Mucosa of descending colon (tissue), 3 donors: ENCODE measurements at places on chromosomes 7 and 10. TPM values are rescaled to one million over a fixed set of nuclear protein-coding genes. Genes with fewer than 3 reads are reported as not detected.

Gene PLEKHS1
- 6.5 TPM for total RNA-seq

Gene RBM17
- 100 TPM for total RNA-seq

Gene STEAP1
- 15.9 TPM for total RNA-seq

Gene RPEL1
- total RNA-seq = 0.13 TPM

Gene TAS2R4
- 2.1 TPM for total RNA-seq

DNA sequence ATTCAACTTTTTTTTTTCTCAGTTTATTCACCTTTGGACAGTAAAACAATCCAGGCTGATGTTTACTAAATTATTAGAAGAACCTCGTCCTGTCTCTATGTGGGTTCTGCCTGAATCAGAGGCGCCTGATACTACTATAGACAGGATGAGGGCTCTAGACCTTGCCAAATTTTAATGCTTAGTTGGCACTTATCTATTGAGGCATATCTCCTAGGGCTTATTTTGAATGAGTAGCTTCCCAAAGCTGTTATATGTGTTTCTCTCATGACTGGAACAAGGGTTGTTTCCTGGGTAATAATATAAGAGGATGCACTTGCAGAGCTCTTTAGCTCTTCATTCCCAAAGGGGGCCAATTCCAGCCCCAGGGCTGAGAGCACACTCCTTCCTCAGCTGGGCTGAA, 23.6 kb downstream of the HECW1 start:
- DNase-seq = no peak

- no peak for DNase-seq
Measured at GRCh38 chr7:151252961-151253711, 4.6 kb upstream of the SMARCD3 start.

DNA sequence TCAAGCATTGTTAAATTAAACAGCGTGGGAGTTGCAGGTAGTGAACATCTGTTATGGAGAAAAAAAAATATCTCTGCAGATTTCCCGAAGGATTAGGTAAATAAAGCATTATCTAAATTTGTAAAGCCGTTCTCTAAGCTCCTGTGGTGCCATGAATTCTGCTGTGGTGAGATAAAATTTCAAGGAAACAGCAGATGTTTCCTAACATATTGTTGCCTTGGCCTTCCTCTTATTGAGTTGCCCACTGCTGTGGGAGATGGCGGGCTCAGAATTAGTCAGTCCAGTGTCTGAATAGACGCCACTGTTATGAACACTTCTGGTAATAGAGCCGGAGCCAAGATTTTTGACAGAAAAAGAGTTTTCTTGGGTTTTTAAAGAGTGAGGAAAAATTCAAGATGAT, 82.6 kb upstream of the ELMO1 start:
- DNase-seq = no peak

DNA sequence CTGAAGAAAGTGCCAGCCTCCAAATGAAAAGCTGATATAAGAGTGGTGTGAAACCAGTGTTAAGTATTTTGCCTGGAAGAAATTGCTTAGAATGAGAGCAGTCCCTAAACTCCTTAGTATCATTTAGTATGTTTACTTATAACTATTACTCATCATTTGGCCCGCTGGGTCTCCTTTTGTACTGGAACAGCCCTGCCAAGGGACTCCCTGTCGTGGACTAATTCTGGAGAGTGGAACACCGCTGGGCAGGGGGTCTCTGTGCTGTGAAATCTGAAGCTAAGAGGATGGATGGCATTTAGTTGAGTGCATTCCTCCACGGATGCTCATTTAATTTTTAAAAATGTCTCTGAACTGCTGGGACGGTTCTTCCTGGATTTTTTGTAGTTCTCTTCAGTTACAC, 889.9 kb upstream of the C7orf33 start:
- no peak for DNase-seq

DNA sequence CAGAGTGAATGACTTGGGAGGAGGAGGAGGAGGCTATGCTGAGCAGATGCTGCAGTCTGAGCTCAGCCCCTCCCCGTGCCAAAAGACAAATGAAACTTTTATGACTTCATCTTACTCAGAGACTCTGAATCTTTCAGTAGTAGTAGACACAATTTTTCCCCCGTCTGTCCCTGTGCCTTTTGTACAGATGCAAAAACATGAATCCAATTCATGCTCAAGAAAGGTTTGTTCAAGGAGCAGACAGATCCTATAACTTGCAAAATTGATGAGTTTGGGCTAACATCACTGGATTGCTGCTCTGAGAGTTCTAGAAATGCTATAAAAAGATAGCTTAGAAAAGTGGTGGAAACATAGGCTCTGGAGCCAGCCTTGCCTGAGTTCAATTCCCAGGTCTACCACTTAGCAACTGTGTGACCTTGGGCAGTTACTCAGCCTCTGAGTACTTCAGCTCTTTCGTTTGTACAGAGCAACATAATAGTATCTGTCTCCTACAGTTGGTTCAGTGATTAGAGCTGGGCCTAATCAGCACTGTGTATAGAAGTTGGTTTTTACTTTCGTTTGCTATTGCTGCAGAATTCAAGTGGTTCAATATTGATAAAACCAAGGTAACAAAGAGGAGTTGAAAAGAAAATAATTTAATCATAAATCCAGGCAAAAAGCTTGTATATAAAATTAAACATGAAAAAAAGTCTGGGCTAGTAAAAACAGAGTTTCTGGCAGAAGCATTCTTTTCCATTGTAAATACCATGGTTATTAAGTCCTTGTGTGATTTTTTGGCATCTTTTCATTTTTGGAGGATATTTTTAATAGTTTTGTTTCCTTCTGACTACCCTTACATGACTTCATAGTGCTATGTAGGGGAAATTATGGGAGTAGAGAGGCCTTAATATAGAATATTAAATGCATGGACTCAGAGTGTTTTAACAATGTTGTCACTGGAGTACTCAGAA, 174.2 kb upstream of the ZNF32 start:
- DNase-seq = no peak

DNA sequence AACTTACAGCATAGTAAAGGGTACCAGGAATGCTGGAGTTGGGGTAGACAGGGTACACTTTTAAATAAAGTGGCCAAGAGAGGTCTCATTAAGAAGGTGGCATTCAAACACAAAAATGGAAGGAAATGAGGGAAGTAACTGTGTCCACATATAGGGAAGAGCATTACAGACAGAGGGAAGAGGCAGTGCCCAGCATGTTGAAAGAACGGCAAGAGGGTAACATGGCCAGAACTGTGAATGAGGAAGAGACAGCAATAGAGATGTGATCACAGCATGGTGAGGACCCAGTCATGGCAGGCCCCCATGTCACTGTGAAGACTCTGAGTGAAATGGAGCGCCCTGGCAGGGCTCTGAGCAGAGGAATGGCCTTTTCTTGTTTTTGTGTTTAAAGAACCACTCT, 35.1 kb upstream of the ZNRF2 start:
- no peak for DNase-seq

DNA sequence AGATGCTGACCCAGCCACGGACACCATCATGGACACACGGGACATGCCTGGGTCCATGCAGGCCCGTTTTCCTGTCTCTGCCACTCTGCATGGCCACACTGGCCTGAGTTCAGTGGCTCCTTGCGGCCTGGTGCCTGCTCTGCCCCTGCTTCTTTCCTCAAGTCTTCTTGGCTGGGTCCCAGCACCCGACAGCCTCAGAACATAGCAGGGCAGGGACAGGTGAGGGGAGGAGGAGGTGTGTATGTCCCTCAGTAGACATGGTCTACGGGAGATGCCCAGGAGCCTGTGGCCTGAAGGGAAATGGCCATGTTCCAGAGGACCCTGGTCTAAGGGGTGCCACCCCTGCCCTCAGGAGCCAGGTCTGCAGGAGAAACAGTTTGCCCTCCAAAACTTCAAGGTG, 2.2 kb upstream of the AQP1 start:
- no peak for DNase-seq

DNA sequence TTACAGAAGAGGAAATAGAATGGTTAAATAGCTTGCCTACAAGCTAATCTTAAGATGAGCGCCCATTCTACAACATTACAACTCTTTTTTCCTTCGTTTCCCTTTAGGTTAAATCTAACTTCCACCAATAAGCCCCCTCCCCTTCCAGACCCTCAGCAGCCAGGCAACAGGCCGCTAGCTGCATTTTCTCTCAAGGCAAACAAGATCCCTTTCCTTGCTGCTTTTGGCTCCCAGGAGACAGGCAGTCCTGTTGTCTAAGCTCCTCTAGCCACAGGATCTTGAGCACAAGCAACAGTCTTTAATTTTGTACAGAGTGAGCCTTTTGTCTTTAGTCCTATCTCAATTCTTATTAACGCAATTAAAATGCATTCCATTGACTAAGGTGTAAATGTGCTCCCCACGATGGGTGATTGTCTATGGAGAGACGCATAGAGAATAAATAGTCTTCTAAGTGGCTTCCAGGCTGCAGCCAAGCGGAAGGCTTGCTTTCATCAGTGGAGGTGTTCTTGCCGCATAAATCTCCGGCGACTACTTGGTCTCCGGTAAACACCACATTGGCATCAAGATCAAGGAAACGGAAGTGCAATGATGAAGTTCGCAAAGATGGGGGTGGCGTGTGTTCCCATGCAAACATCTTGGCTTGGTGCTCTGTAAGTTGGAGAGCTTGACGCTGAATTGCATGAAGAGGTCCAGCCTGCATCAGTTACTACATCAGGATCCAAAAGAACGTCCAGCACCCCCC, 181.9 kb upstream of the LYZL2 start:
- no peak for DNase-seq

- DNase-seq = no peak
Measured at GRCh38 chr7:95330204-95330960, 6.0 kb upstream of the PON1 start.

DNA sequence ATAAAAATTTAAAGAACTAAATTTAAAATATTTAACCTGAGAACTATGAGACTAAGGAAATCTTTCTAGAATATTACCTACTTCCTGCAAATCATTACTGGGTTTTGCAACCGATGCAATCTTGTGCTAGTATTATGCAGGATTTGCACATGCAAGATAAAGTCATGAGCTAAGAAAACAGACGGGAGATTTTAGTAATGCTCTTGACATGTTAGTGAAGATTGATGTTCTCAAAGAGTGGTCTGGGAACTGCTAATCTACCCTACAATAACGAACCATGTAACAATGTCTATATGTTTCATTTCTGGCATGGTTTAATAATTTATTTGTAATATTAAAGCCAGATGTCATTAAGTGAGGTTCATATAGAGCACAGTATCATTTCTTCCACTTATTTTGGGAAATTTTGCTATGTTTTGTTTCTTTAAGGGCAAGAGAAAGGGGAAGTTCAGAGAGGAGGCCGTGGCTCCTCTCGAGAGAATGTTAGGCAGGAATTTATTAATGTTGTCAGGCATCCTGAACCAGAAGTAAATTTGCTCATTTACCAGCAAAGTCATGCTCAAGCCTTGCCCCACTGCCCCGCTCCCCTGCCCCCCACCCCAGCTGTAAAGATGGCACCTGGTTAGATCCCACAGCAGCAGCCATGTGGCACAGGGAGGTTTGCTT, 22.8 kb downstream of the LRRC17 start:
- no peak for DNase-seq

GRCh38 chr7:33981226-33981625, 75.9 kb downstream of the BMPER start:
- DNase-seq = no peak

DNA sequence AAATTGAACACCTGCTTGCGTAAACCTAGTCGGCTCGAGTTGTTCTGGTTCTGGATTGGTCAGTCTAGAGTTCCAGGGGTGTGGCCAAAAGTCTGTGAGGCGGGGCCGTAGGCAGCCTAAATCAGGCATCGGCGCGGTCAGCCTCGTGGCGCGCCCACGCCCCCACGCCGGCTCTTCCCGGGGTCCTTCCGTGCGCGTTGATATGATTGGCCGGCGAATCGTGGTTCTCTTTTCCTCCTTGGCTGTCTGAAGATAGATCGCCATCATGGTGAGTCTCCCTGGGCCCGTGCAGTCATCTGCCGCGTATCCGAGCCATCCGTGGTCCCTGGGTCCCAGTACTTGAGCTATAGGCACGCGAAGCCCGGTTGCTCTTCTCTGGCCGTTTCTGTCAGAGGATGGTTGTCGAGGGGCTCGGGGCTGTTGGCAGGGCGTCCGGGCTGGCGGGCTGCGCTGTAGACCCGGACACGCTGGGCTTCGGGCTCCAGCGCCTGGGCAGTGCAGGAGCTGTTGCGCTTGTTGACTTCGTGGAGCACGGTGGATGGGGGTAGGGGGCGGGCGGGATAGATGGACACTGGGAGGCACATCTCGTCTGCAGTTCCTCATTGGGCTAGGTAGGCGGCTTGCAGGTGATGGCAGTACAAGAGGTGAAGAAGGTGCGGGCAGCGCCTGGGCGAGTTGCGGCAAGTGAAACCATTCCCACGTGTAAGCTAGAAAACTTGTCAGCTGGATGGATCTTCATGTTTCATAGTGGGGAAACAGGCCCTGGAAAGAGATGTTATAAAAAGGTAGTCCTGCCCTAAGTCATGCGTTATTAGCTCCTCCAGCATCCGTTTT, at the start of gene RPS24:
Gene RPS24 (plus strand): TSS at position 227 of the 834 bp plus-strand sequence. CDS start 39 bp downstream, at position 266.
- DNase-seq = peak; percentile 98

DNA sequence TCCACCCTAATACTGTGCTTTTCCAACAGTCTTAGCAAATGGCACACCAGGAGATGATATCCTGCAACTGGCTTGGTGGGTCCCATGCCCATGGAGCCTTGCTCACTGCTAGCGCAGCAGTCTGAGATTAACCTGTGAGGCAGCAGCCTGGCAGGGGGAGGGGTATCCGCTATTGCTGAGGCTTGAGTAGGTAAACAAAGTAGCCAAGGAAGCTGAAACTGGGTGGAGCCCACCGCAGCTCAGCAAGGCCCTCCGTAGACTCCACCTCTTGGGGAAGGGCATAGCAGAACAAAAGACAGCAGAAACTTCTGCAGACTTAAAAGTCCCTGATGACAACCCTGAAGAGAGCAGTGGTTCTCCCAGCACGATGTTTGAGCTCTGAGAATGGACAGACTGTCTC, 399.0 kb downstream of the CCSER2 start:
- DNase-seq = no peak
